Tongue (tissue), 3 donors: ENCODE measurements at places on chromosomes 6 and 20. TPM values are rescaled to one million over a fixed set of nuclear protein-coding genes. Genes with fewer than 3 reads are reported as not detected.

DNA sequence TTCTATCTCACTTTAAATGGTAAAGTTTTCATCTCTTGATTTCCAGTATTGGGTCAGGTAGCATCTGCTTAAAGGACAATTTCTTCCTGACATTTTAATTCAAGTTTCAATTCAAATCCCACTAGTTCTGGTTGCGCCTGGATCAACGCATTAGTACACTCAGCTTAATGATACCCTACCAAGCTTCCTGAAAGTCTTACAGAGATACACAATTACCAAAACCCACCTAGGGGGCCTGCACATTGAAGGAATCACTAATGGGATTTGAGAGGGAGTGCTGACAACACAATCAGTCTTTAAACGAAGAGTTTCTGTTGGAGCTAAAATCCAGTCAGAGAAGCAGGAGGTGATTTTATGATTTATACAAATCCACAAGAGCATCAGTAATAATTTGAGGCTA lies 293.0 kb downstream of the PHF3 start:
- DNase-seq = no peak

GRCh38 chr20:36035745-36036144 lies 67.4 kb downstream of the CNBD2 start:
- DNase-seq = no peak

- DNase-seq = peak; percentile 6
These were observed 1379.2 kb upstream of the DEFB115 start for GRCh38 chr20:29878281-29878741.

DNA sequence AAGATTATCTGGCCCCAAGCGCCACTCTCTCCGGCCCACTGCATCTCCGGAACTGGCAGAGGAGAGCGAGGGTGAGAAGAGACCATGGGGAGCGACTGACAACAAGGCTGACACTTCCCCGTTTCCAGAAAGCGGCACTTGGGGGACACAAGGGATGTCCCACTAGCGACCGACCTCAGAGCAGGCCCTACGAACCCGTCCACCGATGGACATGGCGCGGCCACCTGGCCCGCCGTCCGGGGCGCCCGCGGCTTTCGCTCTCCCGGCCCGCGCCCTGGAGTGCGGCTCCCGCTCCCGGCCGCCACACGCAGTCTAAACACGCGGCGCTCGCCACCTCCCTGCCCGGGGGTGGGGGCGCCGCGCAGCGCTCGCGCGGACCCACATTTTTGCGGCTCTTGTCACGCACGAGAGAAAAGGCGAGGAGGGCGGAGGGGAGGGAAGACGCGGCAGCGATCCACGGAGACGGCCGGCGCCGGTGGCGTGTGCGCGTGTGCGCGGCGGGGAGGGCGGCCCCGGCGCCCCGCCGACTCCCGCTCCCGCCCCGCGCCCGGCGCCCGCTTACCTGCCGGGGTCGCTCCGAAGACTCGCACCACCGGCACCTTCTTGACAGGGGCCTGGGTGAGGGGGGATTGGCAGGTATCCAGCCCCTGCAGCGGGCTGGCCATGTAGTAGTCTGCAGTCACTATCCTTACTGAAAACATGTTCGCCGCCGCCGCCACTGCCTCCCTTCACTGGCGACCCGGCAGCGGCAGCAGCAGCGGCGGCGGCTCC lies 645 bp downstream of the REV3L start:
- peak; percentile 66 for DNase-seq

DNA sequence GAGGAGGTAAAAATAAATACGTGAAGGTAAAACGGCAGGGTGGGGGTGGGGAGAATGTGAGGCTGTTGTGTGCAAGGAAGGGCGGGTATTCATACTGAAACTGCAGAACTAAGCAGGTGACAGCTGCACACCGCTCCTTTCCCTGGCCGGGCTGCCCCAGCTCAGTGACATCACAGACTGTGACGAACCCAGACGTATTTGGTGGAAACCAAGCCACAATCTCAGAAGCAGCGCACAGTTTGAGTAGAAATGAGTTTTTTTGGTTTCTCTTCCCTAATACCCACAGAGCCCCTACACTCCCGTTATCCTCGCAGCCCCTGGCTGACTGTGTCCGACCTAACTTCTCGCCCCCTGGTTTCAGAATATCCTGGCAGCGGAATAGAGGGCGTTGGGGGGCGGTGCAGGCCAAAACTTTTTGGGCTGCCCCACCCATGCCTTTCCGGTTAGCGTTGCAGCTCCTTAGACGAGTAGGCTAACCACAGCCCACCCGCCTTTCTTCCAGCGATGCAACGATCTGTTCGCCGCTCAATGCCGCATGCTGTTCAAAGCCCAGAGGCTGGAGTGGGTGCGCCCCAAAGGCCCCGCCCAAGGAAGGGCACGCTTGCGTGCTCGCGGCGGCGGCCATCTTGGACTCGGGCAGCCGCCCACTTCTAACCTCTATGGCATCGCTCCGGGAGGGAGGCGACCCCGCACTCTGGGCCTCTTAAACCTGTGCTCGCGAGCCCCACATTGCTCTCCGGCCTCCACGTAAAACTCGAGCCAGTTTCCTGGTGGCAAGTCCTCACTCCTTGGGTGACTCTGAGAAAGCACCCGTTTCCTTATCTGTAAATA lies 9.1 kb downstream of the BAK1 start:
- peak; percentile 93 for DNase-seq

DNA sequence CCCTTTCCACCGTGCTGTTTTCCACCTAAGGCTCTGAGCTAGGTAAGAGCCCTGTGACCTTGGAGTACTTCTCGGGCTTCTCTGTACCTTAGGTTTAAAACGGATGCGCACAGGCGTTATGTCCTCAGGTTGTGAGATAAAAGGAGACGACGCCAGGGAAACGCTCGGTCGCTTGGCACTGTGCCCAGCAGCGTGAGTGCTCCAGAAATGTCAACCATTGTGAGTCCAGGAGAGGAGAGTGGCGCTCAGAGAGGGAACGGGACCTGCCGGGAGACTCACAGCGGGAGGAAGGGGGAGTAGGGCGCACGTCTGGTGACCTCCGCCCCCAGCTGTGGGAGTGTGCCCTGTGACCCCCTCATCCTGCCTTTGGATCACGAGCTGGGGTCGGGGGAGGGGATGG lies 33.8 kb upstream of the SCRT2 start:
- DNase-seq = peak; percentile 44

DNA sequence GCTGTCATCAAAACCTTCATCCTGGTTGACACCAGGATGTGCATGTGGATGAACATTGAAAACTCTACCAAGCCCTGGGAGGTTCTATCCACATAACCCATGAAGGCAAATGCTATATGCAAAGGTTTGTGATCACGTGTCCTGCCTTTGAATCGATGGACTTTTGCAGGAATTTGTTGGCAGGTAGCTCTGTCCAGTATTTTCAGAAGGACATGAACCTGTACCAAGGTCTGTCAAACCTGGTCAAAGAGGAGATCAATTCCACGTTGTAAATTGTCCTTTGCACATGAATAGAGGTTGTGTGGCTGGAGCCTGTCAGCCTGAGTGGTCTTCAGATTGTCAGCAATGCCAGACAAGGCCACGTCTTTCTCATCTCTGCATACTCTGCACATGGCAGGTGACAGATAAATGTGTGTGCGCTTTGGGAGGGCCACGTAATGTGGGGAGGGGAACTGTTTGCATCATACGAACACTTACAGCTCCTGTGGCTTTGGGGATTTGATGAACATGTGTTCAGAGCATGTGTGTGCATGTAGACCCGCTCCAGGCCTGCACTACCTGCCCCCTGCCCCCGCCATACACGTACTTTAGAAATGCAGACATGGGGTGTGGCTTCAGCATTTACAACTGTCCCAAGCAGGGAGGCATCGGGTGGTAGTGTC lies 169.1 kb downstream of the ERMARD start:
- no peak for DNase-seq

DNA sequence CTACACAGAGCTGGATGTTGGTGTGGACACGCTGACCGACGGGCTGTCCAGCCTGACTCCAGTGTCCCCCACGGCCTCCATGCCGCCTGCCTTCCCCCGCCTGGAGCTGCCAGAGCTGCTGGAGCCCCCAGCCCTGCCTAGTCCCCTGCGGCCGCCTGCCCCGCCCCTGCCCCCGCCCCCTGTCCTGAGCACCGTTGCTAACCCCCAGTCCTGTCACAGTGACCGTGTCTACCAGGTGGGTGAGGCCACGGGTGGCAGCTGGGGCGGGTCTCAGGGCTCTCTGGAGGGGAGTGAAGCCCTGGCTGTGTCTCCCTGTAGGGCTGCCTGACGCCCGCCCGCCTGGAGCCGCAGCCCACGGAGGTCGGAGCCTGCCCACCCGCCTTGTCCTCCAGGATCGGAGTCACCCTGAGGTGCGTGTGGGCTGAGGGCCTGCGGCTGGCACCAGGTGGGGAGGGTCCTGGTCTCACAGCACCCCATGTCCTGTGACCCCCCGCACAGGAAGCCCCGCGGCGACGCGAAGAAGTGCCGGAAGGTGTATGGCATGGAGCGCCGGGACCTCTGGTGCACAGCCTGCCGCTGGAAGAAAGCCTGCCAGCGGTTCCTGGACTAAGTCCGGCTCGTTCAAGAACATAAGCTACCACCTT lies 2.9 kb downstream of the SLC2A4RG start:
- DNase-seq = no peak

GRCh38 chr6:144259986-144260385 lies 25.1 kb upstream of the UTRN start:
- no peak for DNase-seq

GRCh38 chr20:43938932-43939761 lies 24.5 kb downstream of the TOX2 start:
- DNase-seq = peak; percentile 40

GRCh38 chr6:111750753-111751673 lies 122.2 kb downstream of the FYN start:
- DNase-seq = peak; percentile 55

DNA sequence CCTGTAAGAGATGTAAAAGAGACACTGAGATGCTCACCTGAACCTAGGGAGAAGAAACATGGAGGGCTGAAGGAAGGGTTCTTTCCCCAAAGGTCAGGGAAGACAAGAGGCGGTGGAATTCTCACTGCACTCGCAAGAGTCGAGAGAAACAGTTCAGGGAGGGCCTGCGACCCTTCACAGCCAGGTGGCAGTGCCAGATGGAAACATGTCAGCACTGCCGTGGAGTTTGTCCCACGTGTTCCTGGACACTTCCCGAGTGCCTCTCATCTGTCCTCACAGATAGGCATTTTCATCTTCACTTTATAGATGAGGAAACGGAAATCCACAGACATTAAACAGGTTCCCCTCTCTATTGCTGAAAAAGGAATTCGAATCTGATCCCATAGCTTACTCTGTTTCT lies 70.4 kb upstream of the SYNJ2 start:
- DNase-seq = no peak

DNA sequence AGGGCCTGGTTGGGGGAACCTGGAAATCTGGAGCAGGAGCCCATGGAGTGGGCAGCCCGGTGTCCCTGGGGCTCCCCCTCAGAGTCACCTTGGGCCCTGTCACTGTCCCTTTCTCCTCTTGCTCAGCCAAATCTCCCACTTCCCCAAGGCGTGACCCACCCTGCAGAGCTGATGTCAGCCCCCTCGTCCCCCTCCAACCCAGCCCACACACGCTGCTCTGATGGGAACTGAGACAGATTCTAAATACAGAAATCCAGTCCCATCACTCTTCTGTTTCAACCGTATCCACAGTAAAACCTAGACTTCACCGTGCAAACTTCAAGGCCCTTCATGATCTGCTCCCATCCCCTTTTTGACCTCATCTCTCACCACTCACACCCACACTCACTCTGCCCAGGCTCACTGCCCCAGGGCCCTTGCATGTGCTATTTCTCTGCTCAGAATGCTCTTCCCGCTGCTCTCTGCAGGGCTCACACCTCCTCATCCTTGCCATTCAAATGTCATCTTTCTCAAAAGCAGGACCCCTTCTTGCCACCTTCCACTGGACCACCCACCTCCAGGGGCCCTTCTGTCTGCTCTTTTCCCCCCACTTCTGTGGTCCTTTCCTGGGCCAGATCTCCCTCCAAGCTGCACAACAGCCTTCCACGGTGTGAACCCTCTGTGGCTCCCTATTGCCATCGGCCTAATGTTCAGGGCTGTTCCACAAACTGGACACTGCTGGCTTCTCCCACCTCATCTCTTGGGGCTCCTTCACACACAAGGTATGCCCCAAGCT lies 16.6 kb downstream of the TGM2 start:
- DNase-seq = no peak

- DNase-seq = no peak
These were observed 86.8 kb downstream of the ARHGAP18 start for GRCh38 chr6:129623008-129623732.

GRCh38 chr6:131844243-131844841 lies 36.5 kb downstream of the ENPP1 start:
- no peak for DNase-seq

DNA sequence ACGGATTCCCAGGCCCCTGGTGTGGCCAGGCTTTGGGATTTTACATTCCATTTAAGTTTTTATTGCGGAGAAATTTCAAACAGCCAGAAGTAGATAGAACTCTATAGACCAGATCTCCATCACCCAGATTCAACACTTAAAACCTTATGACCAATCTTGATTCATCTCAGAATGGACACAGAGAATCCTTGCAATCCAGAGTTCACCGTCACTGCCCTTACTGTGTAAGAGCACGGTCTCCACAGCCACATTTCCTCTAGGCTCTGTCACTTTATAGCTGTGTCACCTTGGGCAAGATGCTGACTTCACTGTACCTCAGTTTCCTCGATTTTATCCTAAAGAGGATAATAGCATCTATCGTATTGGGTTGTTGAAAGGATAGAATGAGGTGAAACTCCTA lies 979 bp downstream of the ZNF133 start:
- no peak for DNase-seq

DNA sequence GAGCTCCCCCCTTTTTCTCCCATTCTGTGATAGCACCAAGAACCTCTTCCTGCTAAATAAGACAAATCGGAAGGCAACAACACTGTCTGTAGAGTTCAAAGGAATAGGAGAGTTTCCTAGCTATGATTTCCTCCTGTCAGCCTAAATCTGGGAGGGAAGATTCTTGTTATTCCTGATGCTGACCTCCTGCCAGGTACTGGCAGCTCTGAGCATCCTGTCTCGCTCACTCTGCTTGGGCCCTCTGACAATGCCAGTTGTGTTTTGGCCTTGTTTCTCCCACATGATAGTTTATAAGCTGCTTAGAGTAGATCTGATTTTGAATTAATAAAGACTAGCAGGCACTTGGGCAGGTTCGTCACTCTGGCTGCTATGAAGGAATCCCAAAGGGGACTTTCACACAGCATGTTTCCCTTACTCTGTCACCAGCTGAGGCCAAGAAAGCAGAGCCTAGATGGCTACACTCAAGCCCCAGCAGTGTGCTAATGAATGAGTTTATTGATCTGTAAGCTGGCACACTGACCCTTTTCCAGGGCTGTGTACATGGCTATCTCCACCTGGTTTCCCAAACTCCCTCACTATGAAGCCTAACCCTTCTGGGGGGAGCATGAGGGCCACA lies 52.3 kb downstream of the UQCC1 start:
- peak; percentile 14 for DNase-seq

EPHA7 gene
- total RNA-seq = 5.6 TPM

HDDC2 gene
- total RNA-seq = 43.6 TPM

SDCBP2 gene
- total RNA-seq = 3.6 TPM

ECT2L gene
- total RNA-seq = 0.31 TPM

BCL2L1 gene
- total RNA-seq = 37.2 TPM

TAGAP gene
- total RNA-seq = 3.6 TPM

SIRPD gene
- total RNA-seq = not detected

GCNT2 gene
- total RNA-seq = 6.3 TPM

GSTA1 gene
- 1.6 TPM for total RNA-seq

C2 gene
- total RNA-seq = 0.51 TPM

PGC gene
- total RNA-seq = not detected

DST gene
- 589 TPM for total RNA-seq

RAET1L gene
- total RNA-seq = 3.3 TPM
